GM12864 (cell line): ENCODE measurements at places on chromosomes 5 and 9.

- no peak for DNase-seq
These were observed 2.1 kb downstream of the CFAP77 start for GRCh38 chr9:132412089-132412488.

DNA sequence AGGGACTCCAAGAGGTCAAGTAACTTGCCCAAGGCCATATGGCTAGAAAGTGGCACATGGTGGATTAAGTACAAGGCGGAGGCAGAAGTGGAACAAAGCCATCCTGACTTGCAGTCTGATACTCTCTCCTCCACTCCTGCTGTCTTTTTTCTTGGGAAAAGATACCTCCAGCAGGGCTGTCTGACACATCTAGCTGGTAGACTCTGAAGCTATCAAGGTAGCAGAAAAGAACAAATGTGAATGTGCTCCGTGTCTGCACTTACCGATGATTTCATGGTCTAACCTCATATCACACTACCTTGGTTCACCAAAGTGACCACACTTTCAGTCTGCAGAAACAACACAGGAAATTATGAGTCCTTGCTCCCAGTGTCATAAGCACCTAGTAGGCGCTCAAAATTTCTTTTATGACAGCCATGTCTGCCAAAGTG, 284.8 kb downstream of the CRB2 start:
- no peak for DNase-seq

DNA sequence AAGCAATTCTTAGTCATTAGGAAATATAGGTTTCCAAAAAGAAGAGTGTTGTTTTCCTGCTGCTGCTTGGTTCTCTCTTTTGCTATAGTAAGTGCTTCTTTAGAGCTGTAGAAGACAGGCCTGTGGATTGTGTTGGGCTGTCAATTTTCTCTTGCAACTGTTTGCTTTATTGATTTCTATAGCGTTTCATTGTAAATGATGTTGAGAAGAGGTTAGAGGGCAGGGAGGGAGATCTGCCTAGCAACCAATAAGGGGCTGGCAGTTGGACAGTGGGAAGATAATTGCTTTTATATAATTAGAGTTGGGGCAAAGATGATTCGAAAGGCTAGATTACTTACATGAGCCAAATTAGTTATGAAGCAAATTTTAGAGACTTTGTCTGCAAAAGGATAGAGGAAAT, 11.1 kb downstream of the UNC13B start:
- DNase-seq = no peak

- no peak for DNase-seq
These were observed 37.5 kb downstream of the SLC44A1 start for GRCh38 chr9:105281926-105282325.

GRCh38 chr5:36985387-36985786, 108.8 kb downstream of the NIPBL start:
- DNase-seq = no peak

DNA sequence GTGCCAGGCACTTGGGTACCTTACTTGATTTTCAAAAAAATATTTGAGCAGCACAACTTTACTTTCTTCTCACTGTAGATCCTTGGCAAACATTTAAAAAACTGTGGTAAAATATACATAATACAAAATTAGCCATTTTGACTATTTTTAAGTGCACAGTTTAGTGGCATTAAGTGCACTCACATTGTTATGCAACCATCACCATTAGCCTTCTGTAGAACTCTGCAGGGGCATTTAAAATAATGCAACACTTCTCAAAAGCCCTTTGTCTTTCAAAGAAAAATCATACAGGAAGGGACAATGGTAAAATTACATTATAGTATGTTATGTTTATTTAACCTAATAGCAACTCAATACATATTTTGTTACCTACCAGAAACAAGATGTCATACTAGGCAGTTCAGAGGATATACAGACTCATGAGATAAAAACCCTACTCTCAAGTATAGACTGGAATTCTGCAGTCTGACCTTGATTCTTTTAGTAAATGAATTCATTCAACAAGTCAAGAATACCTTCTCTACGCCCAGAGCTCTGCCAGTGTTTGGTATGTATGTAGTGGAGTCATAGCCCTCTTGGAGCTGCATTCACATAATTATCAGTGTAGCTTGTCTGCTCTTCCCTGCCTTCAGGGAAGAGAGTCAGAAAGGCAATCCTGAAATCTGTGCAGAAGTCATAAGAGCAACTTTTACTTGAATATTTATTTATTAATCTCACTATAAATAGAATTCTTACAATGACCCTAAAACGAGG, 74.0 kb upstream of the ARRDC3 start:
- DNase-seq = no peak

GRCh38 chr9:81613002-81613812, 76.1 kb downstream of the TLE1 start:
- no peak for DNase-seq

GRCh38 chr9:2781336-2781735, 62.6 kb downstream of the PUM3 start:
- DNase-seq = no peak

DNA sequence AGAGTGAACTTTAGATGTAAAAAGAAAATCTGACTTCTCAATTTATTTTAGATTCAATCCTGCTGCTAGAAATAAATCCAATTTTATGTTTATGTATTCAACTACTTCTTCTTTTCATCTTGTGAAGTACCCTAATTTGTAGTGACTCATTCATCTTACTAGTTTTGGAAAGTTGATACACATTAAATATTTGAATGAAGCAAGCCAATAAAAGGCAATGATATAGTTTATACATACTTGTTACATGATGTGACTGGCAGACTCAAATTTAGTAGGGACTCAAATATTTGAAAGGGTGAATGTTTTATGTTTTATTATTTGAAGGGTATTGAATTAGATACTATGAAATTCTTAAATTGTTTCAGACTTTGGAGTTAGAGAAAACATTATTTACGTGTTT, 34.7 kb downstream of the CSNK1G3 start:
- no peak for DNase-seq

DNA sequence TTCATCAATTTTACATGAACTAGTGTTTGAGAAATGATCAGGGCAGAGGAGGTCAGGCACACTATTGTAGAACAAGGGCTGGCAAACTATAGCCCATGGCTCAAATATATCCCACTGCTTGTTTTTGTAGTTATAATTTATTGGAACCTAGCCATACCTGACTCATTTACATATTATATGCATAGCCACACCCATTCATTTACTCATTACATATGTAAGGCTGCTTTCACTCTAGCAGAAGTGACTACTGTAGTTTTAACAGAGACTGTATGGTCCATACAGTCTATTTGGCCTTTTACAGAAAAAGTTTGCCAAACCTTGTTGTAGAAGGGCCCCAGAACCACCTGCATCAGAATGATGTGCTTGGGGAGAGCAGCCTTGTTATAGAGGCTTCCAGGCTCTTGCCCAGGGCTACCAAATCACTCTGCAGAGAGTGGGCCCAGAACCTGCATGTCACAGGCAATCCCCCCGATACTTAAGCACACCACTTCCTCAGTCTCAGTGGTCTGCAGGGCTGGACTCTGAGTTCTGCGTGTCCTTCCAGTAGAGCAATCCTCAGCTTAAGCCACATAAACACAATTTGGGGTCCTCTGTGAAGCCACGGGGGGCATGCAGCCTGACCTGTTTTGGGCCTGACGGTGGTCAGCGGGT, 6.7 kb downstream of the ANKS6 start:
- no peak for DNase-seq

DNA sequence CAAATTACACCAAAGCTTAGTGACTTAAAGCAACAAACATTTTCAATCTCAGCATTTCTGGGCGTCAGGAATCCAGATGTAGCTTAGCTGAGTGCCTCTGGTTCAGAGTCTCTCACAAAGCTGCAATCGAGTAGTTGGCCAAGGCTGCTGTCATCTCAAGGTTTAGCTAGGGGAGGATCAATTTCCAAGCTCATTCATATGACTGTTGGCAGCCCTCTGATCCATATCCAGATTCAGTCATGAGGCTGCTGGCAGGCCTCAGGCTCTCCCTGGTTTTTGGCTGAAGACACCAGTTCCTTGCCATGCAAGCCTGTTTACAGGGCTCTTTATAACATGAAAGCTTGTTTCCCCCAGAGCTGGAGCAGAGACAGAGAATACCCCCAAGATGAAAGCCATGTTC, 419.5 kb upstream of the TLE4 start:
- DNase-seq = no peak

GRCh38 chr9:112011051-112011620, 114.5 kb downstream of the UGCG start:
- no peak for DNase-seq

DNA sequence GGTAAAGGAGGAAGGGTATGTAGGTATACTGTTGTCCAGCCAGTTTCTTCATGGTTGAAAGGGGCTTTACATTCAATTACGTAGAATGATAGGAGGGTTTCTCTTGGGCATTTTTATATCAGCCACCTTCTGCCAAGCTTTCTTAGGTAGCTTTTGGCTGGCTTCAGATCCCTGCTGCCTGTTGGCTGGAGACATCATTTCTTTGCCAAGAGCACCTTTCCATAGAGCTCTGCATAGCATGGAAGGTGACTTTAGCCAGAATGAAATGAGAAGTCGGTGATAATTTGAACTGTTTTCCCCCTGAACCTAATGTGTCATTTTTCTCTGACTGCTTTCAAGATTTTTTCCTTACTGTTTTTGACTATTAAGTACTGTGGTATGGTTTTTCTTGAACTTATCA, 26.9 kb downstream of the TMEFF1 start:
- DNase-seq = no peak

DNA sequence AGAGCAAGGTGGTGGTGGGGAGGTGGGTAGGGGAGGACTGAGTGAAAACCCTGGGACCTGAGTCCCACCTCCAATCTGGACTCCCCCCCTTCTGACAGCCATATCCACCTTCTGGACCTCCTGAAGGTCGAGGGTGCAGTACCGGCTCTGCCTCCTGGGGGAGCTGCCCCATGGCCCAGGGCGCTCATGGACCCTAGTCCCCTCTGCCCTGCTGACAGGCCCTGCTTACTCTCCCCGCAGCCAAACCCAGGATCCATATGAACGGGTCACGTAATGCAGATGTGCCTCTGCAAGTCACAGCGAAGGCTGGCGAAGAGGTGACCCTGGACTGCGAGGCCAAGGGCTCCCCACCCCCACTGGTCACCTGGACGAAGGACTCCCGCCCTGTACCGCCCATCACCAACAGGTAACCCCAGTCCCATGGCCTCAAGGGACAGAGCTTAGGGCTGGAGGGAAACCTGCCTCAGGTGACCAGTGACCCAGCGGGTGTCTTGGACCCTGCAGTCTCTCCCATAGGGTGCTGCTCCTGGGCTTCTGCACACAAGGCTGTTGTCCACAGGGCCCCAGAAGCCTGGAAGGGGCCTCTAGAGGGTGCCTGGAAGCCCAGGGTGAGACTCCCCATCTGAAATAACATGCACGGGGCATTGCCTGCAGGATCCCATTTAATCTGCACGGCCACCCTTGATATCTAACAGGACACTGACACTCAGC, 61.7 kb downstream of the HMCN2 start:
- DNase-seq = no peak

GRCh38 chr9:15136646-15137045, 170.4 kb downstream of the TTC39B start:
- DNase-seq = no peak

DNA sequence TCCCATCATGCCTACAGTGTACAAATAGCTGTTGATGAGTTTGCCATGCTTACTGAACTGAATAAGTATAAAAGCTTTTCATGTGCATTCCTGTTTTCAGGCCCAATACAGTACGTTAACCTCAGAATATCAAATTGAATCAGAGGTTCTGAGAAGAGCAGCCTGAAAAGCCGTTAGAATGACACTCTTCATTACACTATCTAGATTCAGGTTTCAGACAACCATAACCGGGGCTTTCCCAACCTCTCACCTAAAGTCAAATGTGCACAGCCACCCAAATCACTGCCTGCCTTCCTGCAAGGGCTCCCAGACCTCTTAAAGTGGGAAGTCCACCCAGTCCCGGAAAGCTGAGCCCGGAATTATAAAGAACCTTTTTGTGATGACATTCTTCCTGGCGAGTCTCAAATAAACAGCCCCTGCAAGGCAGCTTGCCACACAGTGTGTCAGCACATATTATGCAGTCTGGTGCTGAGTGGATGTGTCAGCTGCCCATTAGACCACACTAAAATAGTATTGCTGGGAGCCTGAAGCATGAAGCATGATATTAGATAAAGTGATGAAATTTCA, 245.8 kb downstream of the TLE4 start:
- no peak for DNase-seq

DNA sequence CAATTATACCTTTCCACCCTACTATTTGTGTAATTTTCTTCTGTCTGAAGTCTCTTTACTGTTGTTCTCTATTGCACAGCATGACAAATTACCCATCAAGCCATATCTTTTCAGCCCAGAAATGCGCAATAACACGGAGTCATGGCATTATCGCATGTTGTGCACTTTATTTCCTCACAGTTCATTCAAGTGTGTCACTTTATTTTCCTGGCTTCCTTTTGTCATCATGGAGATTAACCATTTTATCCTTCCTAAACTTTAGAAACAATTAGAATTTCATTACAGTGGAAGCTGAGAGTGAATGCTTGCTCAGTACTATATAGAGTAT, 41.3 kb upstream of the MEF2C start:
- DNase-seq = no peak
